ENCODE measurements at places on chromosomes 2 and 18.

DNA sequence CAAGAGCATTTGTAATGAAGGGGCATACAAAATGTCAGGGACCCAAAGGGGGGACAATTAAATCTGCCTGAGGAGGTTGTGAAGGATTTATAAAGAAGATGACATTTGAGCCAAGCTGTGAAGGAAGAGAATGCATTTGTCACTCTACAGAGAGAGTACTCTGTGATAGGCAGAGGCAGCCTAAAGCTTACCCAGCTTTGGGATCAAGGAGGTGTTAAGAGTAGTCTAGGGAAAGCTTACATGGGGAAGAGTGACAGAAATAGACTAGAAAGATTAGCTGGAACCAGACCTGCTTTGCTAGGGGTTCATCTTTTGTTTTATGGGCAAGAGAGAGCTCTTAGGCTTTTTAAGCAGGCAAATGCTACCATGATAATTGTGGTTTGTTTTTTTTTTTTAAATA is 169.1 kb upstream of the CYP26B1 start:
- no peak for DNase-seq

GRCh38 chr2:83462881-83463280 is 996.2 kb downstream of the SUCLG1 start:
- DNase-seq, result no peak

GRCh38 chr18:75003039-75003438 is 205.9 kb downstream of the PTGR3 start:
- no peak for DNase-seq

- no peak for DNase-seq
These were observed 5.3 kb downstream of the NGEF start for GRCh38 chr2:233007739-233008138.

GRCh38 chr18:48361801-48362200 is 47.4 kb downstream of the ZBTB7C start:
- DNase-seq, result no peak

DNA sequence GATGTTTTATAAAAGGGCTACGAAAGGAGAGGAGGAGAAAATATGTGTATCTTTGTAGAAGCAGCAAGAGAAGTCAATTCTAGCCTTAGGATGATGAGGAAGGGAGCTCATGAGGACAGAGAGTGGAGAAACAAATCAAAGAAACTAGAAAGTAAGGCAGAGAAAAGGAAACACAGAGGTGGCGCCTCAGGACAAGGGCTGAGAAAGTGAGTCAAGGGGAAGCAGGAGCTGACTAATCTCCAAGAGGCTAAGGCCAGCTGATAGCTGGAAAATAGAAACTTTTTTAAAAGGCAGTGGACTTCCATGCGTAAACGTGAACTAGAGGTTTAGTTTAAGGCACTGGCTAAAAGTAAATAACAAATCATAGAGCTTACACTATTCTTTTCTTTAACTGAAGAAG is 173.3 kb downstream of the ANKRD44 start:
- no peak for DNase-seq

DNA sequence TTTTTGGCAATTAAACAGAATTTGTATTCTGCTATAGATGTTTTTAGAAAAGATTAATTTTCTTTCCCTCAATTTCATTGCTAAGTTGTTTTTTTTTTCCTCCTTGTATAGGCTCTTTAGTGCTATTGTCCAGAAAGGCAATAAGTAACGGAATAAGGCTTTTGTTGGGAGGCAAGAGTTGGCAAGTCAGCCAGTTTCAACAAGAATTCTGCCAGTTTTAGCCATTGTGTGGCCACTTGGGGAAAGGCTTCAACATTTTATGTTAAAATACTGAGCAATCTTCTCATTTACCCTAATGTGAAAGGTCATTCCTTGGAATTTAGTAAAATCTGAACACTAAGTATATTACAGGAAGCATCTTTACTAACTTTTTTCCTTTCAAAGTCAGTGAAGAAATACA is 9.6 kb downstream of the CALCRL start:
- DNase-seq, result no peak

GRCh38 chr2:219658196-219658846 is 30.9 kb downstream of the SLC4A3 start:
- no peak for DNase-seq

- DNase-seq, result no peak
These were observed 19.8 kb upstream of the RGPD4 start for GRCh38 chr2:107806901-107807300.

- no peak for DNase-seq
These were observed 37.3 kb downstream of the GREB1 start for GRCh38 chr2:11571170-11571569.

GRCh38 chr2:127449414-127449813 is 31.2 kb downstream of the PROC start:
- DNase-seq, result no peak

- no peak for DNase-seq
These were observed 105.4 kb upstream of the LGALSL start for GRCh38 chr2:64348386-64349130.

DNA sequence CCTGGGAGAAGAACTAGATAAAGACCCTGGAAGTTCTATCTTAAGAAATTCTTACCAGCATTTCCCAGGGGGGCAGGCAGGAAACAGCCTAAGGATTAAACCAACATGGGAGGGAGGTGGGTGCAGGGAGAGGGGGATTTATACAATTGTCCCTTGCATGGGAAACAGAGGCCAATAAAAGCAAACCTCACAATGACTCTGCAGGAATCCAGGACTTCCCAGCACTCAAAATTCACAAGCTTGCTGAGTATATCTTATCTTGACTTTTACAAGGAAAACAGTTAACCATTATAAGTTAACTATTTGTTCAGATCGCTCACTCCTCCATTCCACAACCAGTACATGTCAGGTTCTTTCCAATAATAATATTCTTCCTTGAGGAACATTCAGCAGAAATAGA is 241.3 kb downstream of the MREG start:
- no peak for DNase-seq

All from CD4-positive, alpha-beta T cell treated with Interleukin-15 for 4 hours (primary cell).